ENCODE measurements at places on chromosomes 7 and 10.

DNA sequence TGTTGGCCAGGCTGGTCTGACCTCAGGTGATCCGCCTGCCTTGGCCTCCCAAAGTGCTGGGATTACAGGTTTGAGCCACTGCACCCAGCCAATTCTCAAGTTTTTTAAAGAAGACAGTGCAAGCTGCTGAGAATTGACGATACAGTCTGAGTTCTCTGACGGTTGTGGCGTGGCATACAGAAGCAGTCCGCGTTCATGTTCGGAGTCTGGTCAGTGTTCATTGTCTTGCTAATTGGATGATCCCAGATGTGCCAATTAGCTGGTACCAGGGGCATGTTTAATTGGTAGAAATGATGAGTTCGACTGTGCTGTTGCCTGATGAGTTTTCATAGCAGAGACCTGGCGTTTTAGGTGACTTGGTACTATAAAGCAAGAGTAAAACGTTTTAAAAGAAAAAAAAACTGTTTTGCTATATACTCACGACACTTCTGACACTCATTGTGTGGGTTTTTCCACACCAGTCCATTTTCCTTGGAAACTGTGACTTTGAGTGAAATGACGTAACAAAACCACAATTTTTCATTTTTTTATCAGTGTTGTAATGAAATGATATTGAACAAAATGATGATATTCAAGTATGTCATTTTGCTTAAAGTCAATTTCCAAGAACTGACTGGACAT lies 32.3 kb downstream of the CAMK1D start:
- DNase-seq: no peak

DNA sequence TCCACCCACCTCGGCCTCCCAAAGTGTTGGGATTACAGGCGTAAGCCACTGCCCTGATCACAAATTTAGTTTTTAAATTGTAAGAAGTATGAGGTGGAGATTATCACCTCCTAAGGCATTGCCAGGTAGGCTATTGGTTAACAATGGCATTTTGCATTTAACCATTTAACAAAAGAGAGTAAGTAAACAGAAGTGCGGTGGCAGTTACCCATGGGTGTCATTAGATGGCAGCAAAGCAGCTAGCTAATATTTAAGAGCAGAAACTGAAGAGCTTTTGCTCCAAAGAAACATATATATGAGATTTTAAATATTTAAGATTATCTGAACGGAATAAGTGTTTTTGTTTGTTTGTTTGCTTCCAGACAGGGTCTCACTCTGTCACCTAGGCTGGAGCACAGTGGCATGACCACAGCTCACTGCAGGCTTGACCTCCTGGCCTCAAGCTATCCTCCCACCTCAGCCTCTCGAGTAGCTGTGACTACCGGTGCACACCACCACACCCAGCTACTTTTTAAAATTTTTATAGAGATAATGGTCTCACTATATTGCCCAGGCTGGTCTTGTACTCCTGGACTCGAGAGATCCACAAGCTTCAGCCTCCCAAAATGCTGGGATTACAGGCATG lies 325.5 kb upstream of the C7orf33 start:
- peak; percentile 53 for DNase-seq

GRCh38 chr10:24374134-24374915 lies 165.4 kb downstream of the KIAA1217 start:
- DNase-seq: peak; percentile 87

DNA sequence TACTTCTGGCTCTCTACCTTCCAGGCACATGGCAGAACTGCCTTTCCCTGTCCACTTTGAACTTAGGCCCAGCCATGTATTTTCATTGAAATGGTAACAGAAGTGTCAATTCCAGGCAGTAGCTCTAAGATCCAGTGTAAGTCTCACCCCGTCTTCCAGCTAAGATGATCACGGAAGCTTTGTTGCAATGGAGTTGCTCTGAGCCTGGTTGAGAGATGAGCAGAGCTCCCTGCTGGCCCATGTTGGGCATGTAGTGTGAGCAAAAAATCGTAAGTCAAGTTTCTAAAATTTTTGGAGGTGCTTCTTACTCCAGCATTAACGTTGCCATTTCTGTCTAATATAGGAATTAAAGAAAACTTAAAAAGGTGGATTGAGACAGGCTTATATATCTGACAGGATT lies 274.4 kb downstream of the IPMK start:
- DNase-seq: no peak

Measured in astrocyte of the spinal cord (primary cell).